ENCODE measurements at places on chromosomes 5 and 9. TPM values are rescaled to one million over a fixed set of nuclear protein-coding genes. Genes with fewer than 3 reads are reported as not detected.

GRIN1 gene
- polyA plus RNA-seq = 0.15 TPM

IL5 gene
- not detected for polyA plus RNA-seq

NUTM2G gene
- polyA plus RNA-seq = 0.06 TPM

PCA3 gene
- not detected for polyA plus RNA-seq

SCGB3A2 gene
- not detected for polyA plus RNA-seq

GAS1 gene
- polyA plus RNA-seq = 8.1 TPM

ACOT12 gene
- polyA plus RNA-seq = not detected

- H3K36me3 ChIP-seq = no peaks in the 10 kb centered on the region
- no peak for DNase-seq
- no peak overlapping the region for H3K27ac ChIP-seq
- H3K27me3 ChIP-seq = no peaks in the 10 kb centered on the region
Measured at GRCh38 chr9:121283856-121284732, 16.1 kb downstream of the GSN start.

DNA sequence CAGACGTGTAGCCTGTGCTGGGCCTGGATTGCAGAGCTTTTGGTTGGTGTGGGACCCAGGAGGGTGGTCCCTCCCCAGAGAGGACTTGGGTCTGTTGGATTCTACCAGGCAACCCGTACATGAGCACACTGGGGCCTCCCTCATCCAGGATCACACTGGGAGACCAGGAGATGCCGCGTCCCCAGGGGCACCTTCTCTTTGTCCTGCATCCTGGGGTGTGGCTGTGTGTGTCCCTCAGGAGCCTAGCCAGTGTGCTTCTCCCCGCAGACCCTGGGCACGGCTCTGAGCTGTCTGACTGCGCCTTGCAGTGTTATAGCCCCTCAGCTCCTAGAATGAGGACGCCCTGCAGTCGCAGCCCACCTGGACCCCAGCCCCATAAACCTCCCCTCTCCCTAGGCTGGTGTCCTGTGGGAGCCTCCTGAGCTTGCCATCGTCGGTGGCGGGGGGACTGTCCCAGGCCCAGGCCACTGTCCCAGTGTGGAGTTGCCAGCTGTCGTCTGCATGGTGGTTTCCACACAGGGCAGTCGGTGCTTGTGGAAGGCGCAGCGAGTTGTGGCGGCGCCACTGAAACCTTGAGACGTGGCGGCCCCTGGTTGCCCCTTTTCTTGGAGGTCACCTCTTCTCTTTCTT is 27.6 kb downstream of the CEP72 start:
- H3K27me3 ChIP-seq = no peaks in the 10 kb centered on the region
- no peak overlapping the region for H3K27ac ChIP-seq
- H3K4me3 ChIP-seq = no peak overlapping the region
- no peaks in the 10 kb centered on the region for H3K4me1 ChIP-seq

DNA sequence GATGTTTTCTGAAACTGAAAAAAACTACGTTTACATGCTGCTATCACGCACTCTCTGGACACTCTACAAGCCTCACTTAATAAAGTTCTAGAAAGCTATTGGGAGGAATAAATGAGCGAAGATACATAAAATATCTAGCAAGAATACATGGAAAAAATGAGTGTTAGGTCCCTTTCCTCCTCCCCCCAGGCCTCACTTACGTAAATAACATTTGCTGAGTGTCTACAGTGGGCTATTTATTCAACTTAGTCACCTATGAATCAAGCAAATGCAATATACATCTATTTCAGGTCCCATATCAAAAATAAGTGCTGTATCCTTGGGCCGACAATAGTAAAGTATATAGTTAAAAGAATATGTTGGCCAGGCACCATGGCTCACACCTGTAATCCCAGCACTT is 62.5 kb downstream of the FRMD3 start:
- H3K27me3 ChIP-seq = no peaks in the 10 kb centered on the region
- no peak overlapping the region for H3K27ac ChIP-seq
- DNase-seq = no peak
- peaks cover 28% of the 10 kb centered on the region for H3K4me1 ChIP-seq

GRCh38 chr5:133323494-133324457 is 272.0 kb downstream of the HSPA4 start:
- no peak overlapping the region for H3K27ac ChIP-seq
- H3K27me3 ChIP-seq = no peaks in the 10 kb centered on the region
- H3K4me1 ChIP-seq = no peaks in the 10 kb centered on the region
- no peak overlapping the region for H3K4me3 ChIP-seq

GRCh38 chr9:76588316-76588715 is 129.3 kb downstream of the GCNT1 start:
- no peaks in the 10 kb centered on the region for H3K27me3 ChIP-seq
- H3K27ac ChIP-seq = no peak overlapping the region
- peaks cover 15% of the 10 kb centered on the region for H3K4me1 ChIP-seq
- DNase-seq = no peak

GRCh38 chr5:130546211-130546610 is 618.8 kb downstream of the HINT1 start:
- H3K36me3 ChIP-seq = no peaks in the 10 kb centered on the region
- no peak overlapping the region for H3K4me3 ChIP-seq
- no peaks in the 10 kb centered on the region for H3K4me1 ChIP-seq

- no peaks in the 10 kb centered on the region for H3K4me1 ChIP-seq
- H3K36me3 ChIP-seq = no peaks in the 10 kb centered on the region
- H3K27ac ChIP-seq = no peak overlapping the region
Measured at GRCh38 chr5:42927730-42928129, 112.4 kb downstream of the ANXA2R start.

DNA sequence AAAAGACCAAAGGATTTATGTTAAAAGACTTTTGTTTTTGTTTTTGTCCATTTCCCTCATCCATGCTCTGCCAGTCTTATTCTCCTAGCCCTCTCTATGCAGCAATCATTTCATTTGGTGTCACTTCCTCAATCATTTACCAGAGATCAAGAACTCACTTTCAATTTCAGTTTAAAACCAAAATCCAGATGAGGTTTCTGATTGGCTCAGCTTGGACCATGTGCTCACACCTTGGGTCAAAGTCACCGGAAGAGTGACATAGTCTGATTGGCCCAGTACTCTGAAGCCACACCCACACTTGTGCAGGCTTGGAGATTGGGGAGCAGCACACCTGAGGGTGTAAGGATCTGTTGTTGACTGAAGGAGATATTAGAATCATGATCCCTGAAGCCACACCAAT is 79.6 kb downstream of the TLR4 start:
- DNase-seq = no peak
- peak overlapping the region; percentile 78 for H3K4me3 ChIP-seq
- no peaks in the 10 kb centered on the region for H3K36me3 ChIP-seq
- H3K27me3 ChIP-seq = no peaks in the 10 kb centered on the region

DNA sequence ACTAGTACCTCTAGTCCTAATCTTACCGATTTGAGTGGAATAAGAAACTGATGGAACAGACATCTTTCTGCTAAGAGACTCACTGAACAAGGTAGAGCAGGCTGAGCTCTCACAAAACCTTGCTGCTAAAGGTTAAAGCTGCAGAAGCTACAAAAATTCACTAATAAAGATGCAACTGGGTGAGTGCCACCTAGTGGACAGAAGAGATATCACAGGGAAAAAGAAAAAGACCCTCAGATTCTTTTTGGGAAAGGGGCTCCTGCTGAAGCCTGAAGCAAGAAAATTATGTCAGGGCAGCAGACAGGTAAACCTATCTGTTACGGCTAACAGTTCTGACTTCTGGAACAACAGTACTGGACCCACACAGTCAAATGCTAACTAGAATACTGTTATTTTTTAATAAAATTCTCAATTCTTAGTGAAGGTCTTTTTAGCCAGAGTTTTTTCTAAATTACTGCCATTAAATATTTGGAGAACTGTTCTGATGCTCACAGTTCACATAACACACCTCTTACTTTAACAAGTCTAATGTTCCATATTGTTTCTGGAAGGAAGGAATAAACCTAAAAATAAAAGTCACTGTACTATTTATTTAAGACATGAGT is 51.2 kb downstream of the DIAPH1 start:
- peaks cover 12% of the 10 kb centered on the region for H3K4me1 ChIP-seq
- no peaks in the 10 kb centered on the region for H3K27me3 ChIP-seq
- H3K36me3 ChIP-seq = peaks cover 23% of the 10 kb centered on the region
- no peak overlapping the region for H3K27ac ChIP-seq
- peak; percentile 52 for DNase-seq
- no peak overlapping the region for H3K4me3 ChIP-seq

- H3K27ac ChIP-seq = no peak overlapping the region
- no peaks in the 10 kb centered on the region for H3K36me3 ChIP-seq
- H3K4me3 ChIP-seq = no peak overlapping the region
- no peaks in the 10 kb centered on the region for H3K27me3 ChIP-seq
- H3K4me1 ChIP-seq = peaks cover 16% of the 10 kb centered on the region
Measured at GRCh38 chr5:107864793-107865192, 194.1 kb upstream of the EFNA5 start.

DNA sequence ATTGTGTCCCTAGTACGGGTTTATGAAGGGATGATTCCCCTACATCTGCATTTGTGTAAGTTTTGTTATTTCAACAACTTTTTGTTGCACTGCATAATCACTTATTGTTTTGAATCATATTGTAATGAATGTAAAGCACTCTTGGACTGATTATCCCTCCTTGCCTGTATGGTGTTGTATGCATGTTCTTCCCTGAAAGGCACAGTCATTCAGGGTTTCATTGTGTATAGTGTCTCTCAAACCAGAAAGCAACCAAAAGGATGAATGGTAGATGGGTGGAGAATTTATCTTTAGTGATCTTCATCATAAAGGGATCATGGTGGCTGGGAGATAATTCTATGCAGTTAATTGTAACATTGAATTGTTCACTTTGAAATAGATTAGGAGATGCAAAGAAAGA is 247.3 kb downstream of the BRINP1 start:
- no peak overlapping the region for H3K4me3 ChIP-seq
- DNase-seq = no peak
- no peak overlapping the region for H3K27ac ChIP-seq
- no peaks in the 10 kb centered on the region for H3K27me3 ChIP-seq
- no peaks in the 10 kb centered on the region for H3K36me3 ChIP-seq
- H3K4me1 ChIP-seq = no peaks in the 10 kb centered on the region

- DNase-seq = no peak
- no peak overlapping the region for H3K4me3 ChIP-seq
- H3K27me3 ChIP-seq = no peaks in the 10 kb centered on the region
Measured at GRCh38 chr9:1528456-1528855, 478.3 kb downstream of the DMRT2 start.

- H3K4me1 ChIP-seq = peaks cover 58% of the 10 kb centered on the region
- no peaks in the 10 kb centered on the region for H3K36me3 ChIP-seq
- no peak overlapping the region for H3K4me3 ChIP-seq
Measured at GRCh38 chr5:159001247-159001646, 98.5 kb downstream of the EBF1 start.

All from GM23248 (cell line).